Stimulated activated CD8-positive, alpha-beta memory T cell treated with anti-CD3 and anti-CD28 coated beads, Interleukin-7, amount 100 ng/mL, for 1 hour (primary cell): ENCODE measurements at places on chromosomes 1 and 21.

- no peak for DNase-seq
Measured at GRCh38 chr1:160657250-160657781, 10.5 kb upstream of the SLAMF1 start.

- no peak for DNase-seq
Measured at GRCh38 chr1:184462155-184462554, 75.3 kb downstream of the C1orf21 start.

DNA sequence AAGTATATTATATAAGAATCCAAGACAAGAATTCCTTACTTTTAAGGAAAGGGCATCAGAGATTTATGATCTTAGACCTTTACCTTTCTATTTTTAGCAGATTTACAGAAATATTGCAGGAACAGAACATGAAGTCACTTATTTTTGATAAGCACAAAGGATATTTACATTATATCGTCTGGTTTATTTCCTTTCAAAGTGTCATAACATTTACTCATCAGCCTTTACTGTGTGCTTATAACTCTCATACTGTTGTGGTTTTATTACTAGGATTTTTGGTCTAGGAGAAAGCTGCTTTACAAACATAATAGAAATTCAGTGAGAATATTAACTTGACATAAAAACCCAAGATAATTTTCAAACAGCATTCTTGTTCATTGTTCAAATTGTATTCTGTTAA is 47.6 kb downstream of the APP start:
- DNase-seq: no peak

GRCh38 chr21:26783466-26784195 is 61.6 kb downstream of the ADAMTS1 start:
- DNase-seq: no peak

DNA sequence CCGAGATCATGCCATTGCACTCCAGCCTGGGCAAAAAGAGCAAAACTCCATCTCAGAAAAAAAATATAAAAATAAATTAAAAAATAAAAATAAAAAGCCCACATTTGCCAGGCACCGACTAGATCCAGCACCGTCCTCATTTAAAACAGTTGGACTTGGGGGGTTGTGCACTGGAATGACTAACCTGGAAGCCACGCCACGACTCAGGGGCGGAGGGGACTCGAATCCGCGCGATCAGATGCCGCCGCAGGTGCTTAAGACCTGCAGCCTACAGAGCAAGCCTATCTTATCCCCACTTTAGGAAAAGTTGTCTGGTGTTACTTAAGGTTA is 38.5 kb downstream of the ZBTB8OS start:
- DNase-seq: no peak

- DNase-seq: no peak
Measured at GRCh38 chr1:31503570-31503969, 72.7 kb upstream of the TINAGL1 start.

- DNase-seq: no peak
Measured at GRCh38 chr1:186179231-186179630, 195.8 kb downstream of the TPR start.

GRCh38 chr1:107748531-107748930 is 216.4 kb downstream of the VAV3 start:
- no peak for DNase-seq

GRCh38 chr1:185834371-185834905 is 100.2 kb downstream of the HMCN1 start:
- DNase-seq: no peak

GRCh38 chr1:155210314-155211104 is 2.0 kb downstream of the MTX1 start:
- DNase-seq: no peak

- DNase-seq: no peak
Measured at GRCh38 chr1:209648346-209648745, 3.9 kb downstream of the LAMB3 start.

- no peak for DNase-seq
Measured at GRCh38 chr1:228989992-228990827, 254.9 kb downstream of the RHOU start.

GRCh38 chr21:42200906-42201614 is 17.9 kb upstream of the ABCG1 start:
- no peak for DNase-seq

DNA sequence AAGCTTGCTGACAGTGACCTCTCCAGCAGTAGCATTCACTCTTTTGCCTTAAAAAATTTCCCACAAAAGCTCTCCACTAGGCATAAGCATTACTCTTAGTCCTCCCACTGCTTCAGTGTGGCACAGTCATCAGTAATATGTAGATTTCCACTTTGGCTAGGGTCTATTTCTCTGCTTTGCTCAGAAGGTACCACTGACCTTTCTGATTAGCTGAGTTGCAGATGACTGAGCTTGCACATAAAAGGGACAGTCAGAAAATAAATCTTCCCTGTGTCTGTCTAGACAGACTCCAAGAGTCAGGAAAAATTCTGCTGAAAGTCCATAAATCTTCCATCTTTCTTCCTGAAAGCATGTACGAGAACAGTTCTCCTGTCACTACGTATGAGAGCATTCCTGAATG is 56.6 kb upstream of the APP start:
- DNase-seq: no peak

DNA sequence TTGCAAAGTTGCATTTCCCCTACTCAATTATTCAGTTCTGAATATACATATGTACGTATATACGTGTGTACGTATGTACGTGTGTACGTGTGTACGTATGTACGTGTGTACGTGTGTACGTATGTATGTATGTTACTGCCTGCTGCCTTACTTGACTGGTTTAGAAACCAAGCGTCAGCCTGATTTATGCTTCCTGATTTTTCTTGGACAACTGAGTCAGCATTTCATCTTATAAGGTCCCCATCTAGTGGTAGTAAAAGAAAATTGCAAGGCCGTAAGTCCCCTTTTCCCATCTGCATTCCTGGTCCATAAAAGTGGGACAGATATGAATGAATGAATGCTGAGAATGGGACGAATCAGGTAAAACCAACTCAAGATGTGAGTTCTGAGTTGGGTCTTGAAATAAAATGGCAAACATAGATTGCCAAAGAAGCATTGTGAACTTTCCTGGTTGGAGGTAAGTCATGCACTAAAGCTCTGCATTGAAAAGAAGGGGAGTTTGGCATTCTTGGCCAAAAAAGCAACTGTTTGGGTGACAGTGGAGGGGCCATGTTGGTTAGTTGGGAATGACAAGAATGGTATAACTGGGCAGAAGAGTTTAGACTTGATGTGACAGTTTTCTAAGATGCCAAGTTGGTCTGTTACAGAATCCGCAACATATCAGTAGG is 76.4 kb upstream of the DNAH14 start:
- no peak for DNase-seq
